ENCODE measurements at places on chromosomes 7 and 10.

GRCh38 chr10:6309816-6310215 lies 107.1 kb downstream of the PFKFB3 start:
- DNase-seq, result no peak

GRCh38 chr7:37410305-37411229 lies 38.1 kb downstream of the ELMO1 start:
- no peak for DNase-seq

GRCh38 chr7:158534598-158534997 lies 53.0 kb downstream of the PTPRN2 start:
- no peak for DNase-seq

DNA sequence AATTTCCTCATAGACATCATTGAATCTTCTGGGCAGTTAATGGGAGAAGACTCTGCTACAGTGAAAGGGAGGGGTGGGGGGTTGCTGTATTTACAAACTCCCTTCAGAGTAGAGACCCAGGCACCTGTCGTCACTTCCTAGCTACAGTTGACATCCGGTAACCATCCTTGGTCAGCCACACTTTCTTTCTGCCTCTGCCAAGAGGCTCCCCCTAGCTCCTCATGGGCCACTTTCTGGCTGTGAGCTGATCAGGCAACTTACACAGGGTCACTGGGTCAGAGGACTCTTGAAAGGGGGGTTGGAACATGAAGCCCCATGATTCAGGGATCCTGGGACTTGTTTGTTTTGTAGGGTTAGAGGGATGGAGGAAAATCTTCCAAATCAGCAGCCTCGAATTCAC lies 1.2 kb downstream of the TECPR1 start:
- peak; percentile 21 for DNase-seq

DNA sequence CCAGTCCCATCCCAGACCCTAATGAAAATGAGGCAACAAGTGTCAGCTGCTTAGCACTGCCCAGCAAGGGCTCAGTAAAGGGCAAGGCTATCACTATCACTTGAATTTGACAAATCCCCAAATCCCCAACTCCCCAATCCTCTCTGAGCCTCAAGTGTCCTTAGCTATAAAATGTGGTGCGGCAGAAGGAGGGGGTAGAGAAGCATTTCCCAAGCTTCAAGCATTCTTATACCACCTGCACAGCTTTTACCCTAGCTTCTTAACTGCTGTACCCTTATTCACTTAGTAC lies 41.6 kb downstream of the XPNPEP1 start:
- DNase-seq, result no peak

DNA sequence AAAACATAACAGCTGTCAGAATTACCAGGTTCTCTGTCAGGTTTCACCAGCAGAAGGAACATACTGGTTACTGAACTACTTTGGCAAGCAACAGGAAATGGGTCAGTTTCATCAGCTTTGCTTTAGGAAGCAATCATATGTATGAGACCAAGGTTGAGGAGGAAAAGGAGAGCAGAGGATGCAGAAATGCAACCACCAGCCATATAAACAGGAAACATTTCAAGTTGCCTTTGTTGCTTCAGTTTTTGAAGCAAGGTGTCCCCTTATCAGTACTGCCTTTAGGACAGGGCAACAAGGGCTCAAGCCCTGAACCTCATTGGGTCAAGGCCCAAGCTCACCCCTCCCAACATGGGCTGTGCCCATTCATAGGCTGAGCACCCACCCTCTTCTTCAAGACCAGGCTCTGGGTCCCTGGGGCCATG lies 10.2 kb downstream of the HIPK2 start:
- no peak for DNase-seq

GRCh38 chr7:92375013-92375412 lies 72.3 kb upstream of the GATAD1 start:
- no peak for DNase-seq

GRCh38 chr10:28332726-28333125 lies 29.9 kb upstream of the MPP7 start:
- DNase-seq, result no peak

GRCh38 chr10:78588194-78588811 lies 480.5 kb upstream of the ZMIZ1 start:
- no peak for DNase-seq

- no peak for DNase-seq
These were observed 540.0 kb downstream of the TCERG1L start for GRCh38 chr10:130771491-130771946.
